ENCODE measurements at places on chromosomes 6 and 20.

DNA sequence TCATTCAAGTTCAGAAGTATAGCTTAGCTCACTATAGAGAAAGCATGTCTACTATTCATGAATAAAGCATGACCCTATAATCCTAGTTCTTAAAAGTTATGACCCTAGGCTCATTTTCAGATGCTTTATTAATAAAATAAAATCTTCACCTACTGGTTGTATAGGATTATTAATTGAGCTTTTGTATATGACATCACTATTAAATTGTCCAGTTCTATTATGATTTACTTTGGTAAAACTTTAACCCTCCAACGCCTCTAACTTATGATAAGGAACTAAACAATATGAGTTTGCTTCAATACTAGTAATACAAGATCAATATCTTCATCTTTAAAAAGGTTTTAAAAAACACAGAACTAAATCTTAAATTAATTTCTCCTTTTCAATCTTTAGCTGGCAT, 263.4 kb upstream of the THEMIS start:
- no peak for DNase-seq

- no peak for DNase-seq
Measured at GRCh38 chr6:113599444-113599843, 257.7 kb upstream of the MARCKS start.

DNA sequence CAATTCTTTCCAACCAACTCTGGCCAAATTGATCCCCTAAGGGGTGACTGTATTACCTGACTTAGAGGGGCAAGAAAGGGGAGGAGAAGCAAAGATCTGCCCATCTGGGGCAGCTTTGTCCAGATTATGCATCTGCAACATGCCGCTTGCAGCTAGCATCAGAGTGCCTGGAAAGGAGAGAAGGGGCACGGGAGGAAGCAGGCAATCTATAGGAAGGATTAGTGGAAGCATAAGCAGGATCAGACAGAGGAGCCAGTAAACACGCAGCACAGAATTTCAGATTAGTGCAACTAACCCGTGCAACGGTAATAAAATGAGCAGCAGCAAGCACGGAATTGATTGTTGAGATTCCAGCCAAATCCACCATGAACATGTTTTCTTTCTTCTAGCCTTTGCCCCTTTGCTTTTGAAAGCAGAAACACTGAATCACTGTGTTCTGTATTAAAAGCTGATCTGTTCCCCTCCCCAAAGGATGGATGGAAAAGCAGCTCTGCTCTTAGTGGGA, 643.6 kb upstream of the CHD6 start:
- no peak for DNase-seq

GRCh38 chr6:129860908-129861665, at the start of gene TMEM244:
Gene TMEM244 (minus strand): TSS chr6:129861315. CDS start chr6:129861188, 127 bp downstream.
- no peak for DNase-seq

- DNase-seq = peak; percentile 78
Measured at GRCh38 chr20:33490023-33490933, at the start of gene CBFA2T2. Gene CBFA2T2 (plus strand): TSS chr20:33490096. CDS start chr20:33490268, 172 bp downstream.

DNA sequence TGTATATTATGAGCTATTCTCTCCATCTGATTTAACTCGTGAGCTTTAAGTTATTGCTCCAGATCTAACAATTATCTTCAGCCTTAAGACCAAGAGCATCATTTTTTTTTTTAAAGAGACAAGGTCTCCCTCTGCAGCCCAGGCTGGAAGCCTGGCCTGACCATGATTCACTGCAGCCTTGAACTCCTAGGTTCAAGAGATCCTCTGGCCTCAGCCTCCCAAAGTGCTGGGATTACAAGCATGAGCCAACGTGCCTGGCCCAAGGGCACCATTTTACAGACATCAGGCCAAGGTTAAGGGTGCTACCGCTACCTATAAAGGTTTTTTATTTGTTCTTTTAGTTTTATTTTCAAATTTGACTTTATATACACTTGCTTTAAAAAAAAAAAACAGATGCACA, 2.3 kb downstream of the SUPT3H start:
- DNase-seq = no peak
